Renal pelvis (tissue), 12 donors: ENCODE measurements at places on chromosomes 4 and X. TPM values are rescaled to one million over a fixed set of nuclear protein-coding genes. Genes with fewer than 3 reads are reported as not detected.

DNA sequence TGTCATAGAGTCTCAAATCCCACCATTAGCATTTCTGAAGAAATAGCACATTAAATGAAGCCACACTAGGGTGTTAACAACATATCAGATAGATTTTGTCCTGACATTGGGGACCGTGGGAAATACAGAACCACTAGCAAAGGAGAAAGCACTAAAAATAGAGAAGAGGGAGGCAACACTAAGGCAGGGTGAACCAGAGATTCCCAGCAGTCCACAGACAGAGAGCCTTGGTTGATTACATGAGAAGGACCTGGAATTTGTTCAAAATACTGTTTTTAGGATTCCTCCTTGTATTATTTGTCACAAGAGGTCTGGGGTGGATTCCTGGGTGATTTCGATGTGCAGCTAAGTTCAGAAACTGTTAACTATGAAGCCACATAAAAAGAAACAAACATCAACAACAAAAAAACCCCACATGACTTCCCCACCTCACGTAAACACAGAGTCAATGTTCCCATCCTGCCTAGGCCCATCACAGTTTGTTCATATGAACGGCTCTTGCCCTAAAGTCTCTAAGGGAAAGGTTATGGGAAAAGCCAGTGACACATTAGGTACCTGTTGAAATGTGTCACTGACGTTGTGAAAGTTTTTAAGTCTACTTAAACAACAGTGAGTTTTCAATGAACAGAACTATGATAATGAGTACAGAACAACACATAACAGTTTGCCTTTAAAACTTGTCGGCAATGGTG is 23.6 kb upstream of the GRSF1 start:
- DNase-seq = no peak

DNA sequence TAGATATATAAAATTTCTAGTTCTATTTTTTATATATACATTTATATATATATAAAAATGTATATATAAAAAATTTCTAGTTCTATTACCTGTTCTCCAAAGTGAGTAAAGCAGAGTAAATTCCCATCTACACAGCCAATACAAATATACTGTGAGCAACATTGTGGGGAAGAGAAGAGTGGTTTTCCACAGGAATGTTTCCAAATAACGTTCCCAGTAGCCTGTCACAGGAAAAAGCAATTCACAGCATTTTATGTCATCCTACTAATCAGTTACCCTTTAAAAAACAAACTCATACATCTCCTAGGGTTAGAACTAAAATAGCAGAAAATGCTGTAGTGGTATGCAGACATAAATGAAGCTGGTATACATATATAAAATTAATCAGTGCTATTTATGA is 44.5 kb downstream of the AASDH start:
- no peak for DNase-seq

GRCh38 chr4:2217726-2218125 is 24.2 kb downstream of the HAUS3 start:
- DNase-seq = no peak

DNA sequence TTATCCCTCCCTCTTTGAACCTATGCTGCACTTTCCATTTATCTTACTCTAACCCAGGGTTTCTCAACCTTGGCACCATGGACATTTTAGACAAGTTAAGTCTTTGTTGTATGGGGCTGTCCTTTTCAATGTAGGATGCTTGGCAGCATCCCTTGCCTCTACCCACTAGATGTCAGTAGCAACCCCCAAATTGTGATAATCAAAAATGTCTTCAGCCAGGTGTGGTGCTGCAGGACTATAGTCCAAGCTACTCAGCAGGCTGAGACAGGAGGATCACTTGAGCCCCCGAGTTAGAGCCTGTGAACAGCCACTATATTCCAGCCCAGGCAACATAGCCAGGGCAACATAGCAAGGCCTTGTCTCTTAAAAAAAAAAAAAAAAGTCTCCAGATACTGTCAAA is 7.0 kb downstream of the LRCH2 start:
- no peak for DNase-seq

GRCh38 chr4:38005637-38006036 is 45.4 kb downstream of the PTTG2 start:
- DNase-seq = no peak

DNA sequence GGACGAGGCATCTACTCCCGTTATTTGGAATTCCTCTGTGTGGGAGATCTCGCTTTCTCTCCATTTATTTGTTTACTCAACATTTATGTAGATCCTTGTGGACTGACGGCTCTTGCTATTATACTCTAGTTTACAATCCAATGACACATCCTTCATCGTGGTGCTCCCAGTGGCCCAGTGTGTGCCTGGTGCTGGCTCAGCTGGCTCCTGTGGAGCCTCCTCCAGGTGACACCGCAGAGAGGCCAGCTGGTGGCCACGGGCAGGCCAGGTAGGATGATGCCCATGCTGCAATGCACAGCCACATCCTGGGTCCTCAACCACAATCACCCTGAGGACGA is 84.0 kb upstream of the AFAP1 start:
- DNase-seq = no peak

DNA sequence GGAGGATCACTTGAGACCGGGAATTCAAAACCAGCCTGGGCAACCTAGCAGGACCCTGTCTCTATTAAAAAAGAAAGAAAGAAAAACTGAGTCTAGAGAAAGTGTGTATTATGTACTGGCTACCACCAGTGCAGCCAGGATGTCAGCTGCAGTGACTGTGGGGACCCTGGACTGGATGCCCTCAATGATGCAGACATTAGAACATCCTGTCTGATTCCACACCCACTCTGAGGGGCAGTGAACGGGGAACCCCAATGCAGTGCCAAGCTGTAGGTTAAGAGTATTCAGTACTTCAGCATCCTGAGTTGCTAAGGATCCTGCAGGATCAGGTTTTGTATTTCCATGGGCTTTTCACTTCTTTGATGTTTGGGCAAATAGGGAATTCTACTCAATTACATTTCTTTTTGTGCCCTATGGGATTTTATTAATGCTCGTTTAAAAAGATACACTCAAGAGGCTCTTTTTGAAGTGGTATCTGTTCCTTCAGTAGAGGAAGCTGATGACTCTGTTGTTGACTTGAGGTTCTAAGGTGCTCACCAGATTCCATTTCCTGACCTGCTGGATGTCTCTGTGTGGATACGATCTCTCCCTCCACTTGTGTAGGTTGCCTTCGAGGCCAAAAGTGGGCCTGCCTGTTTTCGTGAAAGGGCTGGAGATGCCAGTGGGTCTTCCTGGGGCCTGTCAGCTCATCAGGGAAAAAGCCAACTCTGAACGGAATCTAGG is 85.9 kb upstream of the CLCN4 start:
- no peak for DNase-seq

DNA sequence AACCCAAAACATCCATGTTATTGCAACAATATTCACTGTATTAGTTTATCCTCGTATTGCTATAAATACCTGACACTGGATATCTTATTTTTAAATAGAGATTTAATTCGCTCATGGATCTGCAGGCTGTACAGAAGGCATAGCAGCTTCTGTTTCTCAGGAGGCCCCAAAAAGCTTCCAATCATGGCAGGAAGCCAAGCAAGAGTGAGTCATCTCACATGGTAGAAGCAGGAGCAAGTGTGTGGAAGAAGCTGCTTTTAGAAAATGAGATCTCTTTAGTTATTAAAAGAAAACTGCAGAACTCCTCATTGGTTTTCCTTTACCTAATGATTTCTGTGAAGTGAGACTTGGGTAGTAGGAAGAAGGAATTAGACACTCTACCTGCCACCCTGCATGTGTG is 16.4 kb downstream of the ZNF732 start:
- DNase-seq = no peak

- no peak for DNase-seq
These were observed 156.9 kb downstream of the CBR4 start for GRCh38 chr4:168852933-168853713.

DNA sequence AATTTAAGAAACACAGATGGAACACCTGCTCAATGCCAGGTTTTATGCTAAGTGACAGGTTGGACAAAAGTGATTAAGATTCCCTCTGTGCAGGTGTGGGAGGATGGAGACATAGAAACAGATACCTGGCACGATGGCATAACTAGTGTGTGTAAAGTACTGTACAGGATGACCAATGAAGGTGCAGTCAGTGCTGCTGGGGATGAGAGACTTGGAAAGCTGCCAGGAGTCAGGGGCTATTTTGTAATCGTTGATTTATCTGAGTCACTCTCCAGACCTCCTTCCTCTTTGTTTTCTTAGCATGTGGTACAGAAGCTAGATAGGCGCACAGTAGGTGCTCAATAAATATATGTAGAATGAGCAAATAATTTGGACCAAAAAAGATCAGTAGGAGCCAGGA is 58.2 kb downstream of the CWH43 start:
- no peak for DNase-seq

GRCh38 chr4:87698394-87698793 is 48.3 kb downstream of the DMP1 start:
- DNase-seq = no peak

- DNase-seq = no peak
These were observed 26.3 kb upstream of the UBA6 start for GRCh38 chr4:67727124-67727850.

DNA sequence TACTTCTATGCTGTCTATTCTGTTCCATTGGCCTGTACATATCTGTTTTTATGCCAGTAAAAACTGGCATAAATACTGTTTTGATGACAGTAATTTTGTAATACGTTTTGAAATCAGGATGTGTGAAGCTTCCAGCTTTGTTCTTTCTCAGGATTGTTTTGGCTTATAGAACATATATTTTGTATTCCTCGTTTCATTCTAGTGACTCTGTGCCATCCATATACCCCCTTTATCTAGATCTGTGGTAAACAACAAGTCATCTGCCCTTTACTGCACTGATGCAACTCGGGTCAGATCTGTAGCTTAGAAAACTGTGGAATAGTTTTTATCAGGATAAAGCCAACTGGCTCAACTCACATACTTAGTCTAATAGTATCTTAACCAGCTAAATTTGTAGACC is 233.7 kb downstream of the PRDM5 start:
- no peak for DNase-seq

DNA sequence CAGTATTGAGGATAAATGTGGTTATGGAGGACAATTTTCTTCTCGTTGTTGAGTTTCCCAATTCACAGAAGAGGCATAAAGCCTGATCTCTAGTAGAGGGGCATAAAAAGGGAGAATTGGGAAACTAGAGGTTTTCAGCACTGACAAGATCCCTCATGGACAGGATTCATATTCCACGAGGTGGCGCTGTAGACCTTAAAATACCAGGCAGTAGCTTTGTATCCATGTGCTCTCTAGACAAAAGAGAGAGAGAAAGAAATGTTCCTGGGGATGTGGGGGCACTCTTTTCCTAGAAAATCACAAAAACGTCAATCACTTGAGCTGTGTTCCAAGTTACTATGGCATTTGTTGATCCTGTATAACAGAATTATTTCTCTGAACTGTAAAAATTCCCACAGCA is 128.3 kb downstream of the MAGEE1 start:
- peak; percentile 0 for DNase-seq

- no peak for DNase-seq
These were observed 161.5 kb downstream of the PPARGC1A start for GRCh38 chr4:23728393-23728792.

DNA sequence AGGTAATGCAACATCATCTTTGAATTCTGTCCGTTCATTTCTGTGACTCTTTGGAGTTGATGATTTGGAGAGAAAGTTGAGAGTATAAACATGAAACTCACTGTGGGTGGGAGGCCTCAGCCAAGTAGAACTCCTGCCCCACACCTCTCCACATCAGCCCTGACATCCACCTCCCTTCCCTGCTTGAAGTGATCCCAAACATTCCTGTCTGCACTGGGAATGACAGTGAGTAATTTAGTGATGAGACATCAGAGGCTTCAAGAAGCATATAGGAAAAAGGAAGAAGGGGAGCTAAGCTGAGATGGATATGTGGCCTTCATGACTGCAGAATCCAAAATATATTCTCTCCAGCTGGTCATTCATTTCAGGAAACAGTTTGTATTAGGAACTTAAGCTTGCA is 151.8 kb downstream of the SPATA18 start:
- no peak for DNase-seq

GRCh38 chrX:64571011-64571410 is 175.8 kb upstream of the MTMR8 start:
- no peak for DNase-seq

GRCh38 chr4:31334086-31334910 is 614.1 kb downstream of the PCDH7 start:
- no peak for DNase-seq

DNA sequence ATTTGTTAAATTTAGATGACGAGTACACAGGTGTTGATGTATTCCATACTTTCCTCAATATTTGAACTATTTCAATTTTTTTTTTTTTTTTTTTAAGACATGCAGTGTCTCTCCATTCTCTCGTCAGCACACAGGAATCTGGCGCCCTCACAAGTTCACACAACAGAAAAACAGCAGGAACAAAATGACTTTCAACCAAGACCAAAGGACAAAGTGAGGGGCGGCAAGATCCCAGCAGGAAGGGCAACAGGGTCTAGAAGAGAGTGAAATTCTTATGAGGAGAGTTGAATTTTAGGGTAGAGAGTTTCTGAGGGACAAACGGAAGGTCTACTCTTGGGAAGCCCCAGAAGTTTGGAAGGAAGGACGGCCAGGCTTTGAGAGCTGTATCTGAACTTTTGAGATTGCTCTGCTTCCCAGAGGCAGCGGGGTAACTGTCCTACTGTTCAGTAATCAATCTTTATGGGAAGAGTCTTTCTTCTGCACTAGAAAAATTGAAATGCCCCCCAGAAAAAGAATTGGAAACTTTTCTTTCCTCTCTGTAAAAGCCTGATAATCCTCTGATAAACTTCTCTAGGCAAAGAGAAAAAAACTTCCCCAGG is 760.2 kb downstream of the RAB28 start:
- DNase-seq = no peak

- no peak for DNase-seq
These were observed 23.5 kb downstream of the AWAT2 start for GRCh38 chrX:70026112-70026850.

DNA sequence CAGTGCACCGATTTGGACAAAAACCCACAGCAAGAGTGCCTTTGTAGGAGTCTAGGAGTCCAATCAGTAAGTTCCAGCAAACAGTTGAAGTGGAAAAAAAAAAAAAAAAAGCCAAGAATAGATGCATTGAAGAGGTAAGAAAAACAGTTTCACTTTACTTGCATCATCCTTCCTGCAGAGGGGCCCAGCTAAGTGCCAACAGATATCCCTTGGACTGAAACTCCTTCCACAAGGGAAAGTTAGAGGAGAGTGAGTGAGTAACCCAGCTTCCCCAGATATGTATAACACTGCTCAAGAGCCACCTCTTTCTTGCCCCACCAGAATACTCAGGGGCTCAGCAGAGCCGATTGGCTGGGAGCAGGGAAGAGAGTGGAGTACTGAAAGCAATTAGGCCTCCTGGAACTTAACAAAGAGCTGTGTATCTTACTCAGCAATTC is 617.7 kb upstream of the SMIM31 start:
- no peak for DNase-seq

DNA sequence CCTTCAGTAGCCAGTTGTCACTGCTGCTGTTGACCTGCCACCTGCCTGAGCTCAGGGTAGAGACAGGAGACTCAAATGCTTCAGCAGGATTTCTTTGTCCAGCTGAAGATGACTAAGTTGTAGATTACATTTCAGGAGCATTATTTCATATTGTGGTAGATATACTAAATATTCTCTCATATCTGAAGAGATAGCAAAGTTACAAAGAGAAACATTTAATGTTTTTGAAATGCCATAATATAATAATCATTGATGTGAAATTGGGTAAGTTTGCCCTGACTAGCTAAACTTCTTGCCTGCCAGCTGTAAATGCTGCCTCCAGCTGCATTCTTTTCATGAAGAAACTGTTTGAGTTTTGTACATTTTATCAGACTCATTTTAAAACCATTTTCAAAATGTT is 247.6 kb upstream of the CNKSR2 start:
- no peak for DNase-seq

Gene REPS2
- polyA plus RNA-seq = 16.3 TPM

Gene FGF5
- 0.01 TPM for polyA plus RNA-seq

Gene NPFFR2
- 1.9 TPM for polyA plus RNA-seq

Gene DRD5
- 0.80 TPM for polyA plus RNA-seq

Gene PTTG2
- not detected for polyA plus RNA-seq
